ENCODE measurements at places on chromosomes 11 and 22.

- DNase-seq: no peak
Measured at GRCh38 chr11:69239641-69240040, 54.3 kb upstream of the MYEOV start.

DNA sequence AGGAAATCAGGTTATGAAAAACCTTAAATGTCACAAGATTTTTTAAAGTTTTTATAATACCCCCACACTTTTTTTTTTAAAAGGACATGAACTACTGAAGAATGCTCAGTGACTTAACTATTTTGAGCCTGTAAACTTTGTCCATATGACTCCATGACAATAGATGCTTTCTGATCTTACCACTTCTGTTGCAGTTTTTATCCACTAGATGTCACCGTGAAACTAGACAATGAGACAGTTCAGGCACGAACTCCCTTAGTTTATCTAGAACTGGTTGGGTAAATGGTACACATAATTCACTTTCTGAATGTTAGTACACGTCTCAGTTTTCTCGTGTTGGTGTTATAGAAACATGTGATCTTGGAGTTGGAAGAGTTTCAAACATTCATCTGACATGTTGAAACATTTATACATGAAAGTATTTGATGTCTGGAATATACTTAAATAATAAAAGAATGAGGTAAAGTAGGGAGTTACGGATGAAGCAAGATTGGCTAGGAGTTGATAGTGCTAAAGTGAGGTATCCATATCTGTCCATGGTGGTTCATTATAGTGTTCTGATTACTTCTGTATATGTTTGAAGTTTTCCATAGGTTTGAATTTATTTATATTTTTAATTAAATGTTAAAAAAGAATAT, 8.1 kb downstream of the CCDC15 start:
- DNase-seq: no peak

- DNase-seq: no peak
Measured at GRCh38 chr11:67396587-67397389, 4.9 kb downstream of the PPP1CA start.

GRCh38 chr11:93267383-93267782, 63.2 kb upstream of the DEUP1 start:
- DNase-seq: no peak

- no peak for DNase-seq
Measured at GRCh38 chr11:22699388-22699787, 33.0 kb downstream of the GAS2 start.
